Activated T-cell treated with anti-CD3 and anti-CD28 coated beads, Interleukin-2, amount 50 U/mL, for 1 hour (primary cell): ENCODE measurements at places on chromosomes 7 and 10.

DNA sequence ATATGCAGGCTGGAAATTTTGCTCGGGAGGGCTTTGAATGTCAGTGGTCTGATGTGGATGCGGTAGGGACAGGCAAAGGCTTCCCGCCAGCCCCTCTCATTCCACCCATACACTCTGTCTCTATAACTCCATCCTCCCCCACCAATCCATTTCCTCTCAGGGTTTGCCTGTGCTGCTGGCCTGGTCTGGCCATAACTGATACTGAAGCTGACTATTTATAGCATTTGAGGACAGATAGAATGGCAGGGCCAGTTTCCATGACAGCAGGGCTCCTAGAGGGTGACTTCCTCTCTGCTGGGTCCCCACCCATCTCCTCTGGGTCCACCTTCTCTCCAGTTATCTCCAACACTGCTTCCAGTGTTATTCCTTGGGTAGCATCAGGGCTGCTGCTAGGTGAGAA lies 6.6 kb upstream of the PDLIM1 start:
- DNase-seq, result no peak

- DNase-seq, result no peak
Measured at GRCh38 chr7:4787947-4788626, 12.7 kb downstream of the AP5Z1 start.

DNA sequence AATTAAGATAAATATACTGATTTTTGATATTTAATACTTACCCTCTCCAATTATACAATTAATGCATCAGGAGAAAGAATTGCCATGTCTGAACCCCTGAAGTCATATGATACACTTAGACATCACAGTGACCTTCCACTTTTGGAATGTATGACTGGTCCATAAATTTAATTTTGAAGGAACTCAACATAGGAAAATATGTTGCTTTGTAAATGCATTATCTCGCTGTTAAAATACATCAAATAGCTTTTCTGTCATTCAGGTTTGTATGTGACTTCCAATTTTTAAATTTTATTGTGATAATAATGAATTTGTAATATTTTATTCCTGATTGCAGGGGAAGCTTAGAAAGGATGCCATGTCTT lies 631.9 kb upstream of the ANKRD30A start:
- no peak for DNase-seq

GRCh38 chr7:91367812-91368578 lies 103.8 kb downstream of the FZD1 start:
- no peak for DNase-seq

DNA sequence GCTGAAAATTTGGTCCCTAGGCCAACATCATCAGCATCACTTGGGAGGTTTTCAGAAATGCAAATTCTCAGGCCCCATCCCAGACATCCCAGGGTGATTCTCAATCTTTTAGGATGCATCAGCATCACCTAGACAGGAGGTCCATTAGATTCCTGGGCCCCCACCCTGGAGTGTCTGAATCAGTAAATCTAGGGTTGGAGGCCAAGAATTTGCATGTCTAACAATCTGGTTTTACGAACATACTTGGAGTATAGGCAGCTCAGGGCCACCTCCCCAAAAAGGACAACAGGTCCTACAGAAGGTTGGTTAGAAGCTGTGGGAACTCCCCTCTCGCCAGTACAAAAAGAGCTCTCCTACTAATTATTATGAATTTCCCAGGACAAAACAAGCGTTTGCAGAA lies 15.5 kb downstream of the ZC3HAV1 start:
- no peak for DNase-seq

DNA sequence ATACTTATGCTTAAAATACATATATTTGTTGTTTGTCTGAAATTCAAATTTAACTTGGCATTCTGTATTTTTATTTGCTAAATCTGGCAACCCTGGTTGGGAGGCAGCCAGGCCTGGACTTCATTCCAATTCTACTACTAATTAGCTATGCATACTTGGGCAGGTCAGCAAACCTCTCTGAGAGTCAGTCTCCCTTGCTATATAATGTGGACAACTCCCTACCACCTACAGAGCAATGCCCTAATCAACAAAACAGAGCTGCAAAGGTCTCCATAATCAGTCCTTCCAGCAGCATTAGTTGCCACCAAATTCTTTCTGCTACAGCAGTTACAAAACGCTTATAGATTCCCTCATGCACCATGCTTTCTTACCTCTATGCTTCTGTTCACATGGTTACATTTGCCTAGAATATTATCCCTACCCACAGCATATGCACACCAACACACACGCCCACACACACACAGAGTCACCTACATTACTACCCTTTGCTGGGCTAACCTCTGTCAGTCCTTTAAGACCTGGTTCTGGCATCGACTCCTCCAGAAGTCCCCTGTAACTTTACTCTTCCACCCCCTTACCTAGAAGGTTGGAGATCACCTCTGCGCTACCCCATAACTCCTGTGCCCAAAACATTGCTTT lies 188.7 kb downstream of the FGFR2 start:
- DNase-seq, result no peak

- no peak for DNase-seq
Measured at GRCh38 chr10:118204292-118204943, 137.7 kb downstream of the FAM204A start.

DNA sequence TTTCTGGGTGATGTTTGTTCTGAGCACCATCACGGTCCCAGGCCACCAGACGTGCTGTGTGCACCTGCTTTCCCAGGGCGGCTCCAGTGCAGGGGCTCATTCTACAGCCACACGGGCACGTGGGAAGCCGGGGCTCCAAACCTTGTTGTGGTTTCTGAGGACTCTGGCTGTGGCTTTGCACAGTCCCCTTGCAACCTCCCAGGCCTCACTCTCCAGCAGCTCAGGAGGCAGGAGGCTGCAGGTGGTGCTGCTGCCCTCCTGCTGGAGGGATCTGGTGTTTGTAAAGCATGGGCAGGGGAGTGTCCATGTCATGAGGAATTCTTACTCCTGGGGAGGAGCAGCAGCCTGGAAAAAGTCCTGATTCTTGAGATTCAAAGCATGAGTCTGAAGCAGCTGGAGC lies 54.3 kb downstream of the INSYN2A start:
- DNase-seq, result no peak

DNA sequence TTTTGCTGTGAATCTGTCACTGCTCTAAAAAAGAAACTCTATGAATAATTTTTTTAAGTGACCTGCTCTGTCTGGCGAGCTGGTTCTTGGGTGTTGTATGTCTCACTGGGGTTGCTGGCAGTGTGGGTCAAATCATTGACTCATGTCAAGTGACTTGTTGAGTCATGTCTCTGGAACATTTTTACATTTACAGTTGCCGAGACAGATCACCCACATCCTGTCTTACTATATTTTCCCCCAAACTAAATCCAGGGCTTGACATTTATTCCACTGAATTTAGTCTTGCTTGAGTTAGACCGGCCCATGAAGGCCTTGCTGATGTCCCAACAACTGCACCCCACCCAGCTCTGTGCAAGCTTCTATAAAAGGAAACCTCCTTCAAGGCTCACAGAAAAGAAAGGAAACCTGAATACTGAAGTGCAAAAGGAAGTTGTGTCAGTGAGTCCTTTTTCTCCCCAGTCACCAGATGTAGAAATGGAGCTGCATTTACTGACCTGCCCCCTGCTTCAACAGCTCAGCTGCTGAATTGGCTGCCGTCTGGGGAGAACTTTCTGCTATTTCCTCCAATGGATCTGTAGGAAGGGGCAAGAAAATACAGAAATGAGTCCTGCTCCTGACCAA lies 290.3 kb downstream of the TNS3 start:
- no peak for DNase-seq

DNA sequence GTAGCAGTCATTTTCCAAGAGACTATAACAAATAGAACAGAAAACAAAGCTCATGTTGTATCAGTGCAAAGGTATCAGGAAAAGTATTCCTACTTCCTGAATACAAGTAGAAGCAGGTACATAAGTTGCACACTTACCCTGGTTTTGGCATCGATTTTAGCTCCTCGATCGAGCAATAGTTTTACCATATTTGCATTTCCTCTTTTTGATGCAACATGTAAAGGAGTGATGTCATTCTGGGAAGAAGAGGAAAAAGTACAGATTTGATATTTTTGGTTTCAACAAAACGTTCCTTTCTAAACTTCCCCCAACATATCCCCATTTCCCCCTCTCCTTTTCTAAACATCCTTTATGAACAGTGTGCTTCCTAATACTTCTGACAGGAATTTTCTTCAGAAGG lies 155.1 kb downstream of the ANK3 start:
- DNase-seq, result no peak

GRCh38 chr10:113063043-113063967 lies 113.3 kb downstream of the TCF7L2 start:
- no peak for DNase-seq

DNA sequence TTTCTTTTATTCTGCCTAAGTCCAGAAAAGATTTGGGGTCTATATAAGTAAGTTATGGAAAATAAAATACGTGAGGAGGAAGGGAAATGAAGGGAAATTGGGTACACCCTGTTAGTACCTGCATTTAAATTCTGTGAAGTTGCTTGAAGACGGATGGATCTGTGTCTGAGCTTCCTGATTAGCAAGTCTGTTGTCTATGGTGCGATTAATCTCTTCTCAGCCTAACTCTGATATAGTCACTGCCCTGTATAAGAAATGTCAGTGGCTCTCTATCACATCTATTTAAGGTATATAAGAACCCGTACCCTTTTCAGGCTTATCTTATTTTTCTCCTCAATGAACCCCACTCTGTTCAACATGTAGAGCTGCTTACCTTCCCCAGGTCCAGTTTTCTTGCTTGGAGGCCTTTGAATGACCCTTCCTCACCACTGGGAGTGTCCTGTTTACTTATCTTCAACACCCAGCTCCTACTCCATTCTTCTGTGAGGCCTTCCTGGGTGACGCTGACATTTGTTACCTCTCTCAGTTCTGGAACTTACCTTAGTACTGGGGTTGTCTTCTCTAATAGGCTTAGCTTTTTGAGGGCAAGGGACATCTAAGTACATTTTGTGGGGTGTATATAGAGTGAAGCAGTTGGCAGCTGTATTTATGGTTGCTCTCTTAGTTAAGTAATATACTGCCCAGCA lies 149.6 kb upstream of the PRPS1L1 start:
- no peak for DNase-seq

DNA sequence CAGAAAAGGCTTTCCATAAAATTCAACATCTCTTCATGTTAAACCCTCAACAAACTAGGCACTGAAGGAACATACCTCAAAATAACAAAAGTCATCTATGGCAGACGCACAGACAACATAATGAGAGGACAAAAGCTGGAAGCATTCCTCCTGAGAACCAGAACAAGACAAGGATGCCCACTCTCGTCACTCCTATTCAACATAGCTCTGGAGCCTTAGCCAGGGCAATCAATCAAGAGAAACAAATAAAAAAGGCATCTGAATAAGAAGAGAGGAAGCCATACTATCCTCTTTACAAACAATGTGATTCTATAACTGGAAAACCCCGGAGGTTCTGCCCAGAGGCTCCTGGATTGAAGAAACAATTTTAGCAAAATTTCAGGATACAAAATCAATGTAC lies 251.0 kb downstream of the MALRD1 start:
- DNase-seq, result no peak

- DNase-seq, result peak; percentile 79
Measured at GRCh38 chr10:14604181-14605142, 170.2 kb downstream of the FAM107B start.

- no peak for DNase-seq
Measured at GRCh38 chr10:24382979-24383663, 174.2 kb downstream of the KIAA1217 start.
